ENCODE measurements at places on chromosomes 6 and 20.

DNA sequence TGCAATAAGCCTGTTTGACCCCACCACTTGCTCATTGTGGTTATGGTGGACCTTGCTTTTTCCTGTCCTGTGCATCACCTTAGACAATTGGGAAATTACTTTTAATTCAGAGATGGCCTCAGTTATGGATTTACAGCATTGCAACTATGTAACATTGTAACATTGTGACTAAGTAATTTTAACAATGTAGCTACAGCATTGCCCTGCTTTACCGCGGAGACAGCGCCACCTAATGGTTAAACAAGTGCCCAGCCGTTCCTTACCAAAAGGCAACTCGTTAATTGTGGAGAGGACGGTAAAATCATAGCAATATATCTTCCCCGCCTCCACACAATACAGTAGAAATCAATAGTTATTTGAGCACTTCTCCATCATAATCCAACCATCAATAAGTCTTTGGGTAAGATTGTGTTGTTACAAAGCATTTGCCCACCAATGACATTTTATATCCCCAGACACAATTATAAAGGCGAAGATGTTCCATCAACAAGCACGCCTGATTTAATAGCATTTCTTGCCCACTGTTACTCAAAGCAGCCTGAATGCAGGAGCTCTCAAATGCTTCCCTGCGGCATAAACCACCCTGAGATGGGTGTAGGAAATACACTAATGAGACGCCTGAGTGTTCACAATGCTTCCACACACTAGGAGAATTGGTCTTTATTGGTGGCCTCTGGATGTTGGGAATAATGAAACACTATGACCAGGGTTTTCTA lies 93.7 kb downstream of the PROKR2 start:
- peak; percentile 71 for DNase-seq

DNA sequence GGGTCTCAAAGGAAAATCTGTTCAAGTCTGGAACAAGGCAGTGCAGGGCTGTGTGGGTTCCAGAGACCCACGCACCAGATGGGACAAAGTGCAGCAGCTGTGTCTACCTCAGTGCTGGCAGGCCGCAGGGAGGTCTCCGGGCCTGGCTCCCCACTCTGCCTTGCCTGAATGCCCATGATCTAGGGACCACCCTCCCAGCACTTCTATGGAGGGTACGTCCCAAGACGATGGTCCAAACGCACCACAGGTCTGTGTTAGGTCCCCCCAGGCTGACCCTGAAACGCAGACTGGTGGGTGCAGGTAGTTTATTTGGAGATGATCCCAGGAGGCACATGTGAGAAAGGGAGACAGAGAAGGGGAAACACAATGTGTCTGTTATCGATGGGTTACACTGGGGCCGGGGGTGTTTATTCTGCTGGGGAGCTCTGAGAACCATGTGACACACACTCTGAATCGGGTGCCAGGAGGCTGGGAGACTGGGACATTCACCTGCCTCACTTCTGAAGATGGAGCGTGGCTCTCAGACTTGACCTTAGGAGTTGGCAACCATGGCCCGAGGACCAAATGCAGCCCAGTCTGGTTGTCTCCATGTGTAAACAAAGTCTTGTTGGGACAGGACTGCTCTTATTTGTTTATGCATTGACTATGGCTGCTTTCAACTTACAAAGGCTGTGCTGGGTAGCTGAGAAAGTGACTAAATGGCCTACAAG lies 21.7 kb downstream of the CST9L start:
- DNase-seq = no peak

DNA sequence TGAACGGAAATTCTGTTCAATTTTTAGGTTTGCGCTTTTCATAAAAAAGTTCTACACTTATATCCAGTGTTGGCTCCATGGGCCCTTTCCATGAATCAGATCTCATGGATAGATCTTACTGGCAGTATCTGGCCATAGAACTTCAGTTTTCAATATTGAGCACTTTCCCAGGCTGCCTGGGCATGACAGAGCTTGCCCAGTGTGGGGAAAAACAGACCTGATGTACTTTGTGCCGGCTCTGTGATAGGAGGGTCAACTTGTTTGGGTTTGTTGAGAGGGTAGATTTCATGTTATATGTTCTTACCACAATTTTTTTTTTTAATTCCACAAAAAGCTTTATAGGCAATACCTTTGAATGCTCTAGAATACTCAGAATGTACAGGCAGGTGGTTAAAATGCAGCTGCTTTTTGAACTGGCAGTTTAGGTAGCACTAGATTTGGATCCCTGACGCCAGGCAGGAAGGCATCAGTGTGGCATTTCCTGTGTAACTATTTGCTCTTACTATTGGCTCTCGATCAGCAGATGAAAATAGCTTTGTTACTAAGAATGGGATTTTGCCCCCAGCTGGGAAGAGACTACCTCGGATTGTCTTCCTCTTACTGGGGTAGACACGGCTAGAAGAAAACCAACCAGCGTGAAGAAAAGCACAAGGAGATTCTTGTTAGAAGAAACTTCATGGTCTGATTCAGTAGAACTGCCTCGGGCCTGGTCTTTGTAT lies 404.9 kb upstream of the SOX4 start:
- no peak for DNase-seq

GRCh38 chr6:125834348-125834747 lies 43.6 kb downstream of the NCOA7 start:
- DNase-seq = no peak

DNA sequence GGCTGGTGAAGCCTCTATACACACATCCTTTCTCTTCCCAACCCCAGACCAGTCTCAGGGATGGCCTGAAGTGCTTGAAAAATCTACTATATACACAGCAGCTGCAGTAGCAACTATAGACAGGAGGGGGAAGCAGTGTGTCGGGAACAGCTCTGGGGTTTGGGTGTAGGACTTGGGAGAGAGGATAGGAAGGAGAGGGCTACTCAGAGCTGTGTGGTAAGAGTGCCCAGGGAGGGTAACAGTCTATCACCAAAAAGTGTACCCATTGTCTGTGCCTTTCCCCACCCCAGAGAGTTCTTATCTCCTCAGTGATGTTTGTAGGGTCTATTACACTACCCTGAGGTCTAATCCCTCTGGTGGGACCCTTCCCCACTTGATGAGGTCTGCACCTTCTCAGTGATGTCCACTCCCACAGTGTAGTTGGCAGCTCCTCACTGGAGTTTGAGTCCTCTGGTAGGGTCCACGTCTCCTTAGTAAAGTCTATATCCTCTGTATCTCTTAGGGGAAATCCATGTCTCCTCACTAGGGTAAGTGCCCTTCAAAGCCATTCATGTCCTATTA lies 1.5 kb upstream of the GGT7 start:
- DNase-seq = peak; percentile 76

DNA sequence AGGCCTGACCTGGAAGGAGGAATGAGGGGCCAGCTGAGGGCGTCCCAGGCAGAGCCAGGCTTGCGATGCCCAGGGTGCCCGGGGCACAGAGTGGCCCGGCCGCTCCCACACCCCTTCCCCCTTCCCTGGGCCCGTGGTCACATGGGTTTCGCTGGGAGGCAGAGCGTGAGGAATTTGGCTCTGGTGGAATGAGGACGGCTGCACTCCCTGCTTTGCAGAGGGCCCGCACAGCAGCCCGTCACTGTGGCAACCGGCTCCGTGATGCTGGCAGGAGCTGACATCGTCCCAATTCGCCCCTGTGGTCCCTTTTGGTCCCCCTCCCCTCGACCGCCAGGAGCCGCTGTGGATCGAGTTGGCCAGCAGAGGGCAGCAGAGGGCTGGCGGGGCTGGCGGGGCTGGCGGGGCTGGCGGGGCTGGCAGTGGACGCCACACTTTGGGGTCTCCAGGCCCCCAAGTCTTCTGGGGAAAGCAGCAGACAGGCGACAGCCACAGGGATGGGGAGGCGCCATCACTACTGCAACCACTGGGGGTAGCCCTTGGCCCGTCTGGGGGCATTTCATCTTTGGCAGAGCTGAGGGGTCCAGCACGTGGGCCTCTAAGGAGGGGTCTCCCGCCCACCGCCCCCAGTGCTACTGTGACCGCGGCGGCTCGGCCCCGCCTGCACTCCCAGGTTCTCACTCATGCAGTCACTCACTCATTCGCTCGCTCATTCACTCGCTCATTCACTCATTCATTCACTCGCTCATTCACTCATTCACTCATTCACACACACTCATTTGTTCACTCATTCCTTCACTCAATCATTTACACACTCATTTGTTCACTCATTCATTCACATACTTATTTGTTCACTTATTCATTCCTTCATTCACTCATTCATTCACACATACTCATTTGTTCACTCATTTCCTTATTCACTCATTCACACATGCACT lies 49.7 kb upstream of the BHLHE23 start:
- DNase-seq = peak; percentile 26

DNA sequence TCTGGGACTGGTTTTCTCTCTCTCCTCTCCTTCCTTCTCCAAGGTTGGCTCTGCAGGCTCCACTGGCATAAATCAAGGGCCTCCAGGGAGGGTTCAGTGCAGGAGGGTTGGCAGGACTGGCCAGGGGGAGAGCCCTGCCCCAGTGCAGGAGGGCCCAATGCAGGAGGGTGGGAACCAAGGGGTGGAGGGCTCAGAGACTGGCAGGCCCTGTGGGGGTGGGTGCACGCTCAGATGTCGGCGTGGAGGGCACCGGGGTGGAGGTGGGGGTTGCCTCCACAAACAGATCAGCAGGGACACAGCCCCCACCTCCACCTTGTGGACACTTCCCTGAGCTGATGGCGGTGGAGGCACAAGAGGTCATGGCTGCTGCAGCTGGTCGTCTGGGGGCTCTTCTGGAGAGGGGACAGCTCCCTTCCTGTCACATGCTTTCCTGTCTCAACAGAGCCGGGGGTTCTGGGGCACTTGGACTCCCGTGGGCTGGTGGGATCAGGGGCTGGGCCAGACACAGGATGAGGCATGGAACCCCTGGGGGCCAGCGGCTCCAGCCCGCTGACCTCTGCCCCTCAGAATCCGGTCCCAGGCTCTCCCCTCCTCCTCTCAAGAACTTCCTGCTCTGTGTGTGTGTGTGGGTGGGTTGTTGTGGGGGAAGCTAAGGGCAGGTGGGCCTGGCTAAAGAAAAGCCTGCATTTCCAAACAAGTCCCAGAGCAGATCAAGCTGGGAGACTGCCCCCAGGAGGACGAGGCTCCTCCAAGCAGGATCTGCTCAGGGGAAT lies 2.7 kb upstream of the ABHD16B start:
- no peak for DNase-seq

DNA sequence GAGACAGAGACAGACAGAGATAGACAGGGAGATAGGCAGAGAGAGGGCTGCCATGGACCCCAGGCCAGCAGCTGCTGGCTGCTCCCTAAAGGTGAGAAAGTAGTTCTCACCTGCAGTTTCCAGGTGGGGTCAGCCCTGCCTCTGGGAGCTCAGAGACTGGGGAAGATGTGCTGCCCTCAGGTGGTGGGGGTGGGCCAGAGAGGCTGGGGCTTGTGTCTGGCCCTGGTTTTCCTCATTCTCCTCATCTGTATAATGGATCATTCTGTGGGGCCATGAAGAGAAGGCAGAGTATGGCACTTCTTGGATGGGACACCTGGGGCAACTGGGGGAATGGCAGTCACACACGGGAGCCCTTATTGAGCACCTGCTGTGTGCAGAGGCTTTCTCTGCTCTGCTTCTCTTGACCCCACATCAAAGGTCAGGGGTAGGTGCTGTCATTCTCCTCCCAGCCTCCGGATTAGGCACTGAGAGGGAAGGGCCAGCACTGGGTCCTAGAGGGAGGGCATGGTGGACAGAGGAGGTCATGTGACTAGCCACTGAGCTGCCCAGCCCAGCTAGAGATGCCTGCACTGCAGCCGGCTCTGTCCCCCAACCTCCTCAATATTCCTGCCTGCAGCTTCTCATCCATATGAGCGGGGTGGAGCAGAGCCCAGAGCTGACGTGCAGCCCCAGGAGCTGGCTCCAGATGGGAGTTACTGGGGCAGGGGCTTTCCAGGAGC lies 4.1 kb downstream of the ANGPT4 start:
- DNase-seq = peak; percentile 51

DNA sequence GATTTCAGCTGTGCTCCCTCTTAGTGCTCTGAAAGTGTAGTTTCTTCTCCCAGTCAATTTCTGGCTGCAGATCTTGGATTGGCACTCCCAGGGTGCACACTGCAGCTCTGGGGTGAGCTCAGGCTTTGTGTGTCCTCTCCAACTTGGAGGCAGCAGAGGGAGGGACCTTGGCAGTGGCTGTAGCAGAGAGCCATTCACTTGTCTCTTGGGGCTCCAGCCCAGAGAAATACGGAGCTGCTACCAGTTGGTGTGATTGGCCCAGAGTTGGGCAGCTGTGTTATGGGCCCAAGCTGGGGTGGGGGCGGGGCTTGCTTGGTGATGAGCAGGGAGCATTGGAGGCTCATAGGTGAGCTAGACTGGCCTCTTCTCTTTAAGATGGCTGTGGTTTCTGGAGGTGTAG lies 65.9 kb downstream of the KLHL32 start:
- no peak for DNase-seq

GRCh38 chr6:31815025-31815838 lies at the start of the genes HSPA1A and HSPA1L:
HSPA1A (plus strand) TSS chr6:31815543; CDS start chr6:31815757, 214 bp downstream.
HSPA1L (minus strand) TSS chr6:31815283; CDS start chr6:31811972, 3,311 bp downstream.
- DNase-seq = peak; percentile 21

GRCh38 chr6:37514837-37515236 lies 15.1 kb upstream of the CCDC167 start:
- DNase-seq = no peak

GRCh38 chr20:35284992-35285805 lies 627 bp upstream of the EIF6 start:
- DNase-seq = no peak

DNA sequence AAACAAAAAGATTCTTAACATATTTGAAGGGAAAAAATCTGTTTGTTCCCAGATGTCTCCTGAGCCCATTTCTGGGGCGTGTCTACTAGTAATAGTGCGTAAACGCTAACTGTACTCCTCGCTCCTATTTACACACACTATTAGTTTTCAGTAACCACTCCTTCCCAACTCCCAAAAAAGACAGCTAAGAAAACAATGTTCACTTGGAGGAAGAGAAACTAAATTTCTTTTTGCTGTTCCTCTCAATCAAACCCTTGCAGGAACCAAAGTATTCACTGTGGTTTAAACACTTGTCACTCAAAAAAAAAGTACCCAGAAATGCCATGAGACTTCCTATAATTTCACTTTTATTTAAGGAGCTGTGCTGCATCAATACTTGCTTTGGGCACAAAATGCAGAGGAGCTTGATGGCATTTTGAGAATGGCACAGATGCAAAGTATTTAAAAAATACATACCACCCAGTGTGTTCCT lies 118.2 kb downstream of the BACH2 start:
- DNase-seq = no peak

DNA sequence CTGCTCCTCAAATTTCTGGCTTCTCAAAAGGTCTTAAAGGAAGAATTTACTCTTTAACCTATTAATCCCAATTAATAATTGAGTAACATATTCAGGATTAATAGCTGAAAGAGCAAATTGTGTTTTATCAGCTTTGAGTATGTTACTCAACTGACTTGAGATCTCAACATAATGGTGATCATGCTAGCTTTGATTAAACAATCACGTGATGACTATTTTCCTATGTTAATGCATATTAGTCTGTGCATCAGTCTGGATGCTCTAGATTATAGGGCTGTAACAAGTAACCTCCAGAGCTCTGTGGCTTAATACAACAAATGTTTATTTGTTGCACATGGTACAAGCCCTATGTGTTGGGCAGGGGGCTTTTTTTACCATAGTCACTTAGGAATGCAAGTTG lies 313.4 kb upstream of the BTBD3 start:
- no peak for DNase-seq

- DNase-seq = no peak
These were observed 114.0 kb upstream of the FOXA2 start for GRCh38 chr20:22698259-22698842.

- peak; percentile 60 for DNase-seq
These were observed 307.8 kb downstream of the TAF4 start for GRCh38 chr20:61757678-61758563.

- DNase-seq = no peak
These were observed 166.7 kb downstream of the DLL1 start for GRCh38 chr6:170124150-170124549.
